ENCODE measurements at places on chromosomes 1 and 21. TPM values are rescaled to one million over a fixed set of nuclear protein-coding genes. Genes with fewer than 3 reads are reported as not detected.

- no peaks in the 10 kb centered on the region for H3K36me3 ChIP-seq
- H3K27me3 ChIP-seq: peaks cover 6% of the 10 kb centered on the region
- H3K4me1 ChIP-seq: no peaks in the 10 kb centered on the region
- H3K4me3 ChIP-seq: no peak overlapping the region
- DNase-seq: no peak
- no peak overlapping the region for H3K27ac ChIP-seq
Measured at GRCh38 chr1:207241164-207241934, 80.1 kb upstream of the CD55 start.

DNA sequence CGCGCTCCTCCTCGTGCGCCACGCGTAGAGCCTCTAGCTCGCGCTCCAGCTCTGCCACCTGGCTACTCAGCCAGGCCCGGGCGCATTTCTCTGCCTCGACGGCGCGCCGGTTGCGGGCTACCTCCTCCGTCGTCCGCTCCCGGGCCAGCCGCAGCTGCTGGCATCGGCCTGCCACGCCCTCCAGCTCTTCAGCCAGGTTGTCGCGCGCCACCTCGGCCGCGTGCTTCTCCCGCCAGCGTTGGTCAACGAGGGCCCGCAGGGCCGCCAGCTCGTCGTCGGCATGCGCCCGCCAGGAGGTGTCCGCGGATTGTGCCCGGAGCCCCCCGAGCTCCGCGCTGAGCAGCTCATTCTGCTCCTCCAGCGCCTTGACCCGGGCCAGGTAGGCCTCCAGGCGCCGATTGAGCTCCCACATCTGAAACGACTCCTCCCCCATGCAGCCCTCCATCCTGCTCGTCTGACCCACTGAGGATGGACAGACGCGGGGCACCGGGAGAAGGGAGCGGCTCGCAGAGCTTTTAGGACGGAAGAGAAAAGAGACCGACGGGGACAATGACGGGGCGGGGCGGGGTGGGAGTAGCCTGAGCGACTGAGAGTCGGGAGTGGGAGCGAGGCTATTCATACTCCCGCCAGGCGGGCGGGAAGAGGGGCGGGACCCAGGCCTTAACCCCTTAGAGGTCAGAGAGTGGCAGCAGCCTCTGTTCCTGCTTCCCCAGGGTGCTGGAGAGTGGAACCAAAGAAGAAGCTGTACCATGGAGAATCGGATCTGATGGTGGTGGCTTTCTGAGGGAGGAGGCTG lies at the start of gene NES:
Gene NES (minus strand): TSS at position 588 of the 796 bp plus-strand sequence. CDS start 143 bp downstream, at position 445.
- no peak within 1 kb of the TSS for H3K4me3 ChIP-seq
- peaks cover 3% of the 10 kb centered on the region for H3K4me1 ChIP-seq
- DNase-seq: no peak
- H3K27ac ChIP-seq: no peak within 1 kb of the TSS
- no peaks in the 10 kb centered on the region for H3K36me3 ChIP-seq

DNA sequence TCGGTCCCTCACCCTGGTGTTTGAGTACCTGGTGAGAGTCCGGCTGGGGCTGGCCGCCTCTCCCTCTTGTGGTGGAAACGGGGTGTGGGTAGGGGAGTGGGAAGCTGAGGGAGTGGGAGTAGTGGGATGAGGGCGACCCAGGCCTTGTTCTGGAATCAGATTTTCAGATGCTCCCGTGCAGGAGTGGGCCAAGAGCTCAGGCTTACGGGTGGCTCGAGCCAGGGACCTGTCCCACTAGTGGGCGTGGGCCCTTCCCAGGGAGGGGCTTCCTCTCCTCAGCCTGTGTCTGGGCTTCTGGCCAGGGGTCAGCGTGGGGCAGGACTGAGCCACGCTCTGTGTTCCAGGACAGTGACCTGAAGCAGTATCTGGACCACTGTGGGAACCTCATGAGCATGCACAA lies 22.0 kb downstream of the CDK18 start:
- H3K36me3 ChIP-seq: no peaks in the 10 kb centered on the region
- no peak overlapping the region for H3K27ac ChIP-seq
- H3K27me3 ChIP-seq: no peaks in the 10 kb centered on the region
- no peak overlapping the region for H3K4me3 ChIP-seq

GRCh38 chr1:157995583-157996169 lies 2.2 kb downstream of the KIRREL1 start:
- DNase-seq: no peak
- no peaks in the 10 kb centered on the region for H3K36me3 ChIP-seq
- peaks cover 50% of the 10 kb centered on the region for H3K27me3 ChIP-seq
- no peak overlapping the region for H3K27ac ChIP-seq
- H3K4me3 ChIP-seq: no peak overlapping the region

GRCh38 chr1:201518071-201518470 lies 11.1 kb upstream of the CSRP1 start:
- peaks cover 11% of the 10 kb centered on the region for H3K36me3 ChIP-seq
- DNase-seq: no peak
- no peak overlapping the region for H3K4me3 ChIP-seq
- no peak overlapping the region for H3K27ac ChIP-seq
- no peaks in the 10 kb centered on the region for H3K27me3 ChIP-seq

DNA sequence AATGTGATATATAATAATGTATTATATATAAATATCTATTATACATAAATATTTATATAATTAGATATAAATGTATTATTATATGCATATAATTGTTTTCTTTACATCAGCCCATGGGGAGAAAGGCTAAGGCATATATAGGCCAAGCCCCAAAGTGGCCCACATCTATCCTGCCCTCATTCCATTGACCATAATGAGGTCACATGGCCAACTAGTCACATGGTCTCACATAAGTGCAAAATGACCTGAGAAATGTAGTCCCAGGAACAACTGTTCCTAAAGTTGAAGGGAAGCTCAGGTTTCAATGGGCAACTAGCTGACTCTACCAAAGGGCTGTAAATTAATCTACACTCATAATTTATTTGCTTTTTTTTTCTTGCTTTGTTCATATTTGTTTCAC lies 14.5 kb upstream of the CCDC185 start:
- no peaks in the 10 kb centered on the region for H3K4me1 ChIP-seq
- no peak overlapping the region for H3K27ac ChIP-seq
- no peaks in the 10 kb centered on the region for H3K36me3 ChIP-seq
- DNase-seq: no peak
- peaks cover under 1% of the 10 kb centered on the region for H3K27me3 ChIP-seq
- no peak overlapping the region for H3K4me3 ChIP-seq

NBPF6 gene
- not detected for total RNA-seq

FCAMR gene
- not detected for total RNA-seq

Measured in activated CD4-positive, alpha-beta T cell treated with anti-CD3 and anti-CD28 coated beads, Interleukin-2, amount 10 ng/mL, durations not matched to agents 7 days and 5 days (primary cell).